Ecto neural progenitor cell (in vitro differentiated cells): ENCODE measurements at places on chromosomes 16 and 17.

DNA sequence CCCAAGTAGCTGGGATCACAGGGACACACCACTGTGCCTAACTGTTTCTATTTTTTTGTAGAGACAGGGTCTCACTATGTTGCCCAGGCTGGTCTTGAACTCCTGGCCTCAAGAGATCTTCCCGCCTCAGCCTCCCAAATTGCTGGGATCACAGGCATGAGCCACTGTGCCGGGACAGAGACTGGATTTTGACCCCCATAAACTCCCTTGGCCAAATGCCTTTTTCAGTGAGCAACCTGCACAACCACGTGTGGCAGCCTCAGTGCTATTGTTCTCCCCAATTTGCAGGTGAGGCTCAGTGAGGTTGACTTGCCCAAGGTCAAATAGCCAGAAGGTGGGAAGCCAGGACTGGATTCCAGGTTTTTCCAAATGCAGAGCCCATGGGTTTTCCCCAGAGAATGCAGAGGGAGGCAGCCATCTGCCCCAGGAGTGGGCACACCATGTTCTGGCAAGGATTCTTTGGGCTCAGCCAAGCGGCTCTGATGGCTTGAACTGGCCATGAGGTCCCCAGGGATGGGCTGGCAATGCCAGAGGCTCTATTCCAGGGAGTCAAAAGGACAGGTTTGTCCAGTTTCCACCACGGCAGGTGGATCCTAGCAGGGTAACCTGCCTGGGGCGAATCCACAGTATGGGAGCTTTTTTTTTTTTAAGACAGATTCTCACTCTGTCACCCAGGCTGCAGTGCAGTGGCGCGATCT, 1.8 kb downstream of the IL27 start:
- DNase-seq: no peak

GRCh38 chr17:54882950-54883349, 17.7 kb upstream of the TOM1L1 start:
- no peak for DNase-seq

GRCh38 chr16:62135446-62135845, 99.2 kb upstream of the CDH8 start:
- DNase-seq: no peak

DNA sequence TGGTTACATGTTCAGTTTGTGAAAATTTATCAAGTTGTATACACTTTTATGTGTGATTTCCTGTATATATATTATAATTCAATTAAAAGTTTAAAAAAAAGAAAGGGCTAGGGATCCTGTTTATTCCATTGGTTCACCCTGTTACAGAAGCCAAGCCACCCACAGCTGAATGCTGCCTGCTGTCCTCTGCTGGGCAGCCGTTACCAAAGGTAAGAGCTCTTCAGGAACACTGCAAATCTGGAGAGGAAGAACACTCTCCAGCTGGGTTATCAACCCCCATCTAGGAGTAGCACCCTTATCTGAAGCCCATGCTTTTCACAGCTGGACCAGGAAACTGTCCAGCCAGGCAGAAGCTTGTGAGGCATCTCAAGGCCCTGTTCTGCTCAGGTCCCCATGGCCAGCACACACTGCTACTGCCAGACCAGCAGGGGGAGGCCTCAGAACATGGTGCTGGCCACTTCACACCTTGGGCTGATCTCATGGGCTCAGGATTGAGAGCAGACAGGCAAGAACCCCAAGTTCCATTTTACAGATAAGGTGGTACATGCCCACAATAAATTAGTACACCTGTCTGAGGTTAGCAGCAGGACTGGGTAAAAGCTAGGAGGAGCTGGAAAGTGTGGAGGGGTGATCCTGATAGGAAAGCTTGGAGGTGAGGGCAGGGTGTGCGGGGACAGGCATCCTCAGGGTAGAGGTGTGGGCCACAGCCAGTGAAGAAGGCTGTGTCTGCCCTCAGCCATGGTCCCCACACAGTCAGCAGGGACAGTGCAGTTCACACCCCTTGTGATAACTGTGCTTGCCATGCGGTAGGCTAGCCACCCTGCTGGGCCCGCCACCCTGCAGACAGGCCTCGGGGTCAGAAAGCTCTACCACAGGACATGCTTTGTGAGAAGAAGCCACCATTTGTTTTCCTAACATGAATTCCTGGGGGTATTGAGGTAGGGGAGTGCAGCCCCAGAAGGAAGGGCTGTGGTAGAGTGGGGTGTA, 54.3 kb upstream of the SREBF1 start:
- peak; percentile 72 for DNase-seq

GRCh38 chr17:20010099-20010863, 1.1 kb downstream of the SPECC1 start:
- no peak for DNase-seq

- DNase-seq: no peak
Measured at GRCh38 chr17:72970246-72970645, 122.2 kb downstream of the SLC39A11 start.
